ENCODE measurements at places on chromosomes 13 and 19.

DNA sequence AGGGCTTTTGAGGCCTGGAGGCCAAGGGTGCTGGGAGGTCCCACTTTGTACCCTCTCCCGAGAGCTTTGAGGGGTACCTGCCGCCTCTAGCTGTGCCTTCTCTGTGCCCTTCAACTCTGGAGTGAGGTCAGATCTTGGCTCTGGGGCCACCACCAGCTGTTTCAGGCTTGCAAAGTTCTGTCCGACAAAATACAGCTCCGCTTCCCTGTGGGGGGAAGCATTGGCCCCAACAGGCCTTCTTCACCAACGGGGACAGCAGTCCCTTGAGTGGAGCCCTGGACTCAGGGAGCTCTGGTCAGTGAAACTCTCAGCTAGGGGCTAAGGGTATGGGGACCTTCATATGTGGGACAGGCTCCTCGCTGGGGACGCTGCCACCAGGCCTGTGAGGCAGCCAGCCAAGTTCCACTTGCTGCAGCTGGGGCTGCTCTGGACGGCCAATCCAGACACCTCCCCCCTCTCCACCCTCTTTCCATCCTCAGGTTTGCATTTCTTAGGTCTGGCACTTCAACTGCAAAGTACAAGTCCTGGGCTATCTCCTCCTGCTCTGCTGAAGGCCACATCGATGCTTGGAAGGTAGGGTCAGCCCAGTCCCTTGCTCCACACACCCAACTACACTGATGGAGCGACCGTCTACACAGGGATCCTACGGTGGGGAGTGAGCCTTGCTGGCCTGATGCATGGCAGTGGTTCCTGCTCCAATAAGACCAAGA lies 46.8 kb downstream of the C13orf46 start:
- H3K36me3 ChIP-seq: no peaks in the 10 kb centered on the region
- H3K4me3 ChIP-seq: no peak overlapping the region
- no peaks in the 10 kb centered on the region for H3K4me1 ChIP-seq
- H3K27me3 ChIP-seq: no peaks in the 10 kb centered on the region

DNA sequence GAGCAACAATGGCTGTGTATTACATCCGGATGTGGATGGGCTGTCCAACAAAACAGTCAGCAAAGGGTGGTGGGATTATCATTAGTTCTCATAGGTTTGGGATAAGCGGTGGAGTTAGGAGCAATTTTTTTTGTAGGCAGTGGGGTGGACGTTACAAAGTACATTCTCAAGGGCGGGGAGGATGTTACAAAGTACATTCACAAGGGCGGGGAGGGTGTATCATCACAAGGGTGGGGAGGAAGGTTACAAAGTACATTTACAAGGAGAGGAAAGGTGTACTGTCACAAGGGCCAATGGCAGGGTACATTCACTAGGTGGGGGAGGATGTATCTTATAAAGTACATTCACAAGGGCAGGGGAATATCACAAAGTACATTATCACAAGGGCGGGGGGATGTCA lies 20.8 kb upstream of the ZNF561 start:
- no peak overlapping the region for H3K27ac ChIP-seq
- H3K4me1 ChIP-seq: no peaks in the 10 kb centered on the region

DNA sequence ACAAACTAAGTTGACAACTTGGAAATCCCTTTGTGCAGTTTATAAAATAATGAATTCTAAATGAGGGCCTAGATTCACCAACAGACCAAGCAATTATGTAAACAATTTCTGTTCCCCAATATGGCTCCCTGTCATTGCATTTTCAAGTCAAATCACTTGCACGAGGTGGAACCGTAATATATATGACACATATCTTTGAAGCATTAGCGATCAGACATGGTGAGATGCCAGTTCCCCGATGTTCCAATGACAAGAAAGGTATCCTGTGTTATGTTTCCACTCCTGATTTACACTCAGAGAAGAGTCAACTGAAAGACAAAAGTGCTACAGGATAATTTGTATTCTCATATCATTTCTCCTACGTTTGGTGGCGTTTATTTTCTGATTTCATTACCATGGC lies 108.5 kb upstream of the TDRD3 start:
- no peaks in the 10 kb centered on the region for H3K4me1 ChIP-seq
- H3K27me3 ChIP-seq: no peaks in the 10 kb centered on the region
- DNase-seq: no peak
- no peaks in the 10 kb centered on the region for H3K36me3 ChIP-seq
- H3K4me3 ChIP-seq: no peak overlapping the region

- no peaks in the 10 kb centered on the region for H3K27me3 ChIP-seq
Measured at GRCh38 chr19:2188708-2189385, 25.1 kb downstream of the DOT1L start.

DNA sequence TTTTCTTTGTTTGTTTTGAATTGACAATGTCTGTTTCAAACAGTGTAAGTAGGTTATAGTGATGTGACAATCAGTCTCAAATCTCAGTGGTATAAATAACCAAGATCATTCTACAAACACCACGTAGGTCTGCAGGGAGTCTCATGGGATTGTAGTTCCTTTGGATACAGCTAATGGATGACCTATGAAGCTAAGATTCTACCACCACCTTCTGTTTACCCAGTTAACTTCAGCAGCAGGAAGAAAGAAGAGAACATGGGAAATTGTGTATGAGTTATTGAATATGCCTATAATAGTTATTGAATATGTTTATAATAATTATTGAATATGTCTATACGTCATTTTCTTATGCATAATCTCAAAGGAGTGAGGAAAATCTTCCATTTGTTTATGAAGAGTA lies 63.9 kb upstream of the SLITRK5 start:
- H3K27me3 ChIP-seq: no peaks in the 10 kb centered on the region
- DNase-seq: no peak
- H3K27ac ChIP-seq: no peak overlapping the region
- H3K4me3 ChIP-seq: no peak overlapping the region

GRCh38 chr19:6767081-6767356 lies 216 bp downstream of the SH2D3A start:
- H3K4me1 ChIP-seq: peaks cover 1% of the 10 kb centered on the region
- H3K36me3 ChIP-seq: no peaks in the 10 kb centered on the region
- H3K4me3 ChIP-seq: peak overlapping the region; percentile 62

DNA sequence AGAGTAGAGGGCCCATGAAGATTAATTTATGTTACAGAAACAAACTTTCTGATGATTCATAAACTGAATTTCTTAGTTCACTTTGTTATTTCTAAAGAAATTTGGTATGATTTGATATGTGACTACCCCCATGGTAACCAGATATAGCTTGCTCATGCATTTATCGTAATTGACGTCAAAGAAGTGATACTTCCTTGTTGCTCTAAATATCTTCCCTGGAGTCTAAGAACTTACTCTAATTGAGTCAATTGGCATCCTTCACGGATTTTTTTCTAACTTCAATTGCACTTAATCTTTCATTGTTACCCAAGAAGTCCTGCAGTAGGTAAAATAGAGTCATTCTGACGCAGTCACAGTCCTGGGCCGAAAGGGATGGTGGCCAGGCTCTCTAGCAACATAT lies 240.9 kb downstream of the GPC5 start:
- H3K4me3 ChIP-seq: no peak overlapping the region
- no peaks in the 10 kb centered on the region for H3K4me1 ChIP-seq
- H3K27me3 ChIP-seq: no peaks in the 10 kb centered on the region
- no peaks in the 10 kb centered on the region for H3K36me3 ChIP-seq
- no peak for DNase-seq

GRCh38 chr13:111143865-111144540 lies 28.9 kb downstream of the ARHGEF7 start:
- no peak overlapping the region for H3K27ac ChIP-seq
- H3K4me3 ChIP-seq: no peak overlapping the region
- H3K4me1 ChIP-seq: no peaks in the 10 kb centered on the region
- DNase-seq: no peak

GRCh38 chr19:18340990-18341868 lies 831 bp downstream of the PGPEP1 start:
- no peaks in the 10 kb centered on the region for H3K27me3 ChIP-seq
- peaks cover 3% of the 10 kb centered on the region for H3K4me1 ChIP-seq
- no peak overlapping the region for H3K27ac ChIP-seq
- H3K36me3 ChIP-seq: no peaks in the 10 kb centered on the region

DNA sequence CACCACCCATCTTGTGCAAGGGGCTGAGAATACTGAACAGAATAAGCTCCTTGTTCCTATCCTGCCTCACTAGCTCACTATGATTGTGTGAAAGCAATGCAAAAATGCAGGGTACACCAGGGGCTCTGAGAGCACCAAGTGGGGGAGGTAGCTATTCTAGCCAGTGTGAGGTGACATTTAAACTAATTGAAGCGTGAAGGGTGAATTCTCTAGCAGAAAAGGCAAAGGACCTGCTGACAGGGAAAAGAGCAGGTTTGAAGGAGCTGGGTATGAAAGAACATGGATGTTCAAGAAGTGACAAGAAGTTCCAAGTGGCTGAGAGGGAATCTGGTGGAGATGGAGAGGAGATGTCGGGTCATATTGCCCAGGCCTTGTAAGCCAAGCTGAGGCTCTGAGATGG lies 64.2 kb downstream of the SIAH3 start:
- H3K27me3 ChIP-seq: no peaks in the 10 kb centered on the region
- no peaks in the 10 kb centered on the region for H3K36me3 ChIP-seq
- DNase-seq: no peak
- H3K4me1 ChIP-seq: no peaks in the 10 kb centered on the region
- H3K27ac ChIP-seq: no peak overlapping the region
- no peak overlapping the region for H3K4me3 ChIP-seq

DNA sequence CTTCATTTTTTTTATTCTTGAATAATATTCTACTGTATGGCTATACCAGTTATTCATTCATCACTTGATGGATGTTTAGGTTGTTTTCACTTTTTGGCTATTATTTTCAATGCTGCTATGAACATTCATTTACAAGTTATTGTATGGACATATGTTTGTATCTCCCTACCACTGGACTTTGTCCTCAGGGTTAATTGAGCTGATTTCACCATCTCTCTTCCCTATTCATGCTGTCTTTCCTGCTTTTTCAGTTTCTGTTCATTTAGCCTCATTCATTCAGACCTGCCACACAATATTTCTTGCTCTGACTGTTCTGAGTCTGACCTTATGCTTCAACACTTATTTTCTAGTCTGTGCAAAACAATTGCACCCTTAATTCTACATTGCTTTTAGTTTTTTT lies 12.3 kb upstream of the C1QTNF9B start:
- no peak for DNase-seq
- no peaks in the 10 kb centered on the region for H3K36me3 ChIP-seq
- H3K4me3 ChIP-seq: no peak overlapping the region
- no peaks in the 10 kb centered on the region for H3K4me1 ChIP-seq

DNA sequence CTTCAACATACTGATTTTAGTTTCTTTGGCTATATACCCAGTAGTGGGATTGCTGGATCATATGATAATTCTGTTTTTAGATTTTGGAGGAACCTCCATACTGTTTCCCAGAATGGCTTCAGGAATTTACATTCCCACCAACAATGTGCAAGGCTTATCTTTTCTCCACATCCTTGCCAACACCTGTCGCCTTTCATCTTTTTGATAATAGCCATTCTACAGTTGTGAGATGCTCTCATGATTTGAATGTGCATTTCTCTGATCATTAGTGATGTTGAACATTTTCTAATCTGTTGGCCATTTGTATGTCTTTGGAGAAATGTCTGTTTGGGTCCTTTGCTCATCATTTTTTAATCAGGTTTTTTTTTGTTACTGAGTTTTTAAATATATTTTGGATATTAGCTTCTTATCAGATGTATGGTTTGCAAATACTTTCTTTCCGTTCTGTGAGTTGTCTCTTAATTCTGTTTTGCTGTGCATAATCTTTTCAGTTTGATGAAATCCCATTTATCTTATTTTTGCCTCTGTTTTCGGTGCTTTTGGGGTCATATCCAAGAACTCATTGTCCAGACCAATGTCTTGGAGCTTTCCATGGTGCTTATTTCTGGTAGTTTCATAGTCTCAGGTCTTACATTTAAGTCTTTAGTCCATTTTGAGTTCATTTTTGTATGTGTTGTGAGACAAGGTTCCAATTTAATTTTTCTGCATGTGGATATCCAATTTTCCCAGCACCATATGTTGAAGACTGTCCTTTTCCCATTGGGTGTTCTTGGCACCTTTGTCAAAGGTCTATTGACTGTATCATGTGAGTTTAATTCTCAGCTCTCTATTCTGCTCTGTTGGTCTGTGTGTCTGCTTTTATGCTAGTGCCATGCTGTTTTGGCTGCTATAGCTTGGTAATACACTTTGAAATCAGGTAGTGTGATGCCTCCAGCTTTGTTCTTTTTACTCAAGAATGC lies 44.5 kb downstream of the ARHGEF7 start:
- H3K36me3 ChIP-seq: no peaks in the 10 kb centered on the region
- H3K4me3 ChIP-seq: no peak overlapping the region
- H3K27ac ChIP-seq: no peak overlapping the region

GRCh38 chr19:41621226-41621625 lies 5.6 kb downstream of the CEACAM4 start:
- no peaks in the 10 kb centered on the region for H3K36me3 ChIP-seq
- no peaks in the 10 kb centered on the region for H3K4me1 ChIP-seq
- no peak overlapping the region for H3K27ac ChIP-seq
- no peaks in the 10 kb centered on the region for H3K27me3 ChIP-seq

GRCh38 chr13:96824140-96824539 lies 170.1 kb downstream of the OXGR1 start:
- H3K27me3 ChIP-seq: no peaks in the 10 kb centered on the region
- no peaks in the 10 kb centered on the region for H3K36me3 ChIP-seq
- no peak overlapping the region for H3K27ac ChIP-seq

DNA sequence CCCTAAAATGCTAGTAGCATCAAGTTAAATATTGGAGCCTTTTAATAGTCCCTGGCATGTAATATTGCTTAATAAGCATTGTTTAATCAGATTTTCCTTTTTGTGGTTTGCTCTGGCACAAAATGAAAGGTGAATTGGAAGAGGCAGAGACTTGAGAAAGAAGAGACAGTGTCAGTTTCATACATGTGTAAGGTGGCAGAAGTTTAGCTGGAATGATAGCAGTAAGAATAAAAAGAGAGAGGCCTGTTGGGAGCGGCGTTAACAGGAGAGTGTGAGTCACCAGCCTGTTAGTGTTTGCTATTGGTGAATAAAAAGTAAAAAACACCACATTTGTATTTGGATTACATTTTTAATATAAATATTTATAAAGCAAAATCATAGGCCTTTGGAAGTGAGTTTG lies 145.3 kb downstream of the PDS5B start:
- H3K27me3 ChIP-seq: no peaks in the 10 kb centered on the region
- no peak overlapping the region for H3K4me3 ChIP-seq
- no peak for DNase-seq
- no peak overlapping the region for H3K27ac ChIP-seq
- H3K36me3 ChIP-seq: no peaks in the 10 kb centered on the region
- no peaks in the 10 kb centered on the region for H3K4me1 ChIP-seq

DNA sequence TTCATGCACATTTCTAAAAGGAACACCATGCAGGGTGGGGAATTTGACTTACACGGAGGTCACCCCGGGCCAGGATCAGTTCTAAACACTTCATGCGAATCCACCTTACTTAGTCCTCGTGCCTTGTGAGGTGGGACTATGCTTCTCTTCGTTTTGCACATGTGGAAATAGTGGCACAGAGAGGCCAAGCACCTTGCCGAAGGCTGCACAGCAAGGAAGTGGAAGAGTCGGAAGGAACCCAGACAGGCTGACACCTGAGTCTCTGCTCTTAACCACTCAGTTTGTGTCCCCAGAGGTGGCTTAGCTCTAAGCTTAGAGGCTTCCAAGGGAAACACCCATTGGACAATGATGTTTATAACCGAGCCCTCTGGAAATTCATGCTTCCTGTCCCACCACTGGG lies 150.1 kb downstream of the CACNA1A start:
- no peak overlapping the region for H3K27ac ChIP-seq
- no peaks in the 10 kb centered on the region for H3K36me3 ChIP-seq
- H3K4me3 ChIP-seq: no peak overlapping the region
- H3K27me3 ChIP-seq: no peaks in the 10 kb centered on the region
- no peak for DNase-seq
- H3K4me1 ChIP-seq: no peaks in the 10 kb centered on the region

- no peak overlapping the region for H3K27ac ChIP-seq
Measured at GRCh38 chr13:85528491-85529217, 270.6 kb downstream of the SLITRK6 start.
